ENCODE measurements at places on chromosomes 7 and 10.
A peak's percentile ranks its signal among the peaks of the same experiment; 100 is the strongest.

DNA sequence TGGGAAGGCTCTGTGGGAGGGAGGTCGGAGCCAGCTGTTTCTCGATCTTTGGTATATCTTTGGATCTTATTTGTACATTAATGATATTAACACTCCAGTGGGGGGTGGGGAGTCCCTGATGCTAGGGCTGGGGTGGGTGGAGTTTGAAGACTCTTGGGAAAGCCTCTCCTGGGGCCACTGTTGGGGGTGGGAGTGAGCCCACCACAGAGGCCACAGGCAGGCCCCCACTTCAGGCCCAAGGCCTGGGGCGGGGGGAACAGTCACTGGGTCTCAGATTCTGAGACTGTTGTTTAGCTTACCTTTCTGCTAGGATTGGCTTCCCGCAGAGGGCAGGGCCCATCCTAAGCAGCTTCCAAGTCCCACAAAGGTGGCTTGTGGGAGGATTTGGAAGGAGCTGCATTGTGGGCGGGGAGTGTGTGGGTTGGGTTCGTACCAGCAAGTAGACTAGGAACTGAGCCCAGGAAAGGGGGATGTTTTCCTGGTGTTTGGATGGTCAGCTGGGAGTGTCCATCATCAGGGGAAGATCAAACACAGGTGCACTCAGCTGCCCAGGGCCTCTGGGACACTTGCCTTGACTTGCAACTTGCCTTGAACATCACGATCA, 11.9 kb downstream of the YKT6 start:
- DNase-seq = no peak

- no peak for DNase-seq
Observed at GRCh38 chr7:139823959-139824521, 5.0 kb upstream of the TBXAS1 start.

DNA sequence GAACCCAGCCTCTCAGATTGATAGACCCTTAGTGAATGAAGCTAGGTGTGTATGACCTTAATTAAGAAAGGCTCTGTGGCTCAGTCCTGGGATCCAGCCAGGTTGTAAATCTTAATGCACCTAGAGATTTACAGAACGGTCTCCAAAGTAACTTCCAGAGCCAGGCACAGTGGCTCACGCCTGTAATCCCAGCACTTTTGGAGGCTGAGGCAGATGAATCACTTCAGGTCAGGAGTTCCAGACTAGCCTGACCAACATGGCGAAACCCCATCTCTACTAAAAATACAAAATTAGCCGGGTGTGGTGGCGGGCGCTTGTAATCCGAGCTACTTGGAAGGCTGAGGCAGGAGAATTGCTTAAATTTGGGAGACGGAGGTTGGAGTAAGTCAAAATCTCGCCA, 24.3 kb downstream of the CALHM2 start:
- no peak for DNase-seq

DNA sequence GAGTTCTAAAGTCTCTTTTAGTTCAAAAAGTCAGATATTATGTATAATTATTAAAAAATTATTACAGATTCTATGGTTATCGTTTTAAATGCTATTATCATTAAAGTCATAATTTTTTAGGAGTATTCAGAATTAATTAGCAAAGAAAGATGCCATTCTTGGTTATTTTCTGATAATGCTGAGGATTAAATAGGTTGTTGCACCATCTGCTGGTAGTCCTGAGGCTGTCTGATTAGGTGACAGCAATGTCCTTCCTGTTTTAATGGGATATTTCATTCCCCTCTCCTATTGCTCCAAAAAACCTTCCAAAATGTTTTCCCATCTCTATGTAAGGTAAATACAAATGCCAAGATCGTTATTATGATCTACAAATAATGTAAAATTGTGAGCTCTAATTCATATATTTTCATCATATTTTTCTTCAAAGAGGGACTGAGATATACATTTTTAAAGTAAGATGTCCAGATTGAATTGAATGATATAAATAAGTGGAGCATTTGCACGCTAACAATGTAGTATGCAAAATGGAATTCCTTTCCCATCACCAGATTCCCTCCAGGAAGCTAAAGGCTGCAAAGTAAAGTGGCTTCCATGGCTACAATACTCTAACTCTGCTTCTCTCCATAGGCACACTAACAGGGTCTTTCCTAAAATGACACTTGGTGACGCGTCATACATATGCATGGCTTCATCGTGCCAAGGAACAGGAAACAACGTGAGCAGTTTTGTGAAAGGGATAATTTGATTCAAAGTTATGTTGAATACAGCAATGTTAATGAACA, 58.8 kb upstream of the AKR1E2 start:
- DNase-seq = peak; percentile 40

DNA sequence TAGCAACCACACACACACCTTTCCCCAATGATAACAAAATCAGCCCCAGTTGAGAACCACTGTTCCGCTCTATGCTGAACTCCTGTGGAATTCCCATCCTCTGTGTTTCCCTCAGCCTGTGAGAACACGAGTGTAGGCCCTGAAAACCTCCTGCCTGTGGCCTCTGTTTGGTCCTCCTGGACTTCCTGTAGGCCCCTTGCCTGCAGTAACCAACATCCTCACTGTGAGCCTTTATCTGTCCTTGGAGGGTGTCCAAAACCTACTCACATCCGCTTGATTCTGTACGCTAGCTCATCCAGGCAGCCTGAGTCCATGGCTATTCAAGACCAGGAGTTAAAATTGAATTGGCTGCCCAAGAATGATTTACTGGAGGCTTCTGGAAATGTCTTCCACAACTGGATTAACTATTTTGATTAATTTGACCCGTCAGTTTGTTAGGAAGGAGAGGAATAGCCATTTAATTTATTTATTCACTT, 149.8 kb downstream of the AKR1D1 start:
- no peak for DNase-seq

DNA sequence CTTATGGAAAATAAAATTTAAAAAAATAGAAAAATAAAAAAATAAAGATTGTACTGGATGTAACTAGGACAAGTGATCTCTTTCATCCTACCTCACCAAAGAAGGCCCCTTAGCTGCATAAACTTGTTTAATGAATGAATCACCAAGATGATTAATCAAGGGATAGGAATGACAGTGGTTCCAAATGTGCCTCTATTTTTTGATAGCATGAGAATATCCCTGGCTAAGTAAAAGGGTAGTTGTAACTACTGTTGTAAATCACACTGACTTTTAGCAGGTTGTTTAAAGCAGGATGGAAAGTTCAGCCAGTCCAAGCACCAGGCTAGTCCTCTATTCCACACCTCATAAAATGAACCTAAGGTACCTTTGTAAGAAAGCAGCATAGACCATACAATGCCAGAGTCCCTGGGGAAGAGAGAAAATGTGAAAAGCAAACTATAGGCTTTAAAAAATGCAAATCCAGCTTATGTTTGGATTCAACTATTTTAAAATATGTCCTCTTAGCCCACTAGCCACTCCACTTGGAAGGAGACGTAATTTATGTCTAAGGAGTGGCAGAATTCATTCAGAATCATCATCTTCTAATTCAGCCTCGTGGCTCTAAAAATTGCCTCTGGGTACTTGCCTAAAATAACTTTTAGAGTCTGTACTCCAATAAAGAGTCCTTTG, 126.8 kb downstream of the SKIDA1 start:
- DNase-seq = no peak

GRCh38 chr10:31723106-31723750, 205.4 kb downstream of the ARHGAP12 start:
- no peak for DNase-seq

DNA sequence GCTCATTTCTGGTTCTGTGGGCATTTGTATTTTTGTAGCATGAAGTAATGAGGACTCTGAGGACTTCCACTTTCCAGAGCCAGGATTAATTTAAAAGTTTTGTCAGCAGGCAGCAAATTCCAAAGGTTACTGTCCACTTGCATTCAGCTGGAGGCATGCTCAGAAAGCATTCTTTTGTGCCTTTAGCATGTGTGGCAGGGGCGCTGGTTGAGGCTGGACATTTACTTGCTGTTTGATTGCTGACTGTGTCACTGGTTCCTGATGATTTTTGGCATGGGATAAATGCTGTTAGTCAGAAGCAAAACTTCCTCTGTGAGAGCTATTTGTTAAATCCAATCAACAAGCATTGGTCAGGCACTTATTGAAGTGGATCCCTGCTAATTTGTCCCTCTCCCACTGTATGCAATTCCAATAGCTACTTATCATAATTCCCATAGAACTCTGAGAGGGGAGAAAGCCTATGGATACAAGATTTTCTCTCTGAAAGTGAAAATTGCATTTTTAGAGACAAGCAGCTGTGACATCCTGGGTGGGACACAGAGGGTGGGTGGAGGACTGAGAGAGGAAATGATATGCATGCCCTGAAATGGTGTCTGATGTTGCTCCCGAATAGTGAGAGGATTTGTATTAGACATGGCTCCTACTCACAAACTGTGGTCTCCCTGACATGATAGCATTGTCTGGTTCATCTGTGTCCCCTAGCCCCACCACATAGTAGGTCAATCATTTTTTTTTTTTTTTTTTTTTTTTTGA, 161.2 kb upstream of the WDR11 start:
- DNase-seq = no peak

GRCh38 chr10:72035252-72035887, 53.0 kb downstream of the SPOCK2 start:
- no peak for DNase-seq

DNA sequence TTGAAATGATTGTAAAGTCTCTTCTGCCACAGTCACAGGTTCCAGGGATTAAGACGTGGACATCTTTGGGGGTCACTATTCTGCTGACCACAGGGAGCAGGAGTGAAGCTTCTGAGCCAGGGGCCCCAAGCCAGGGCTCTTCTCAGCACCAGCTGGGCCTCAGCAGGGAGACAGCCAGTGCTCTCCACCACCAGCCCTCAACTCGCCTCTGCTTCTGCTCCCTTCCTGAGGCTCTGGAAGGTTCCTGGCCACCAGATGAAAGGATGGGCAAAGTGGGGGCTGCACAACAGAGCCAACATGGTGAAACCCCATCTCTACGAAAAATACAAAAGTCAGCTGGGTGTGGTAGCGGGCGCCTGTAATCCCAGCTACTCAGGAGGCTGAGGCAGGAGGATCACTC, 11.2 kb upstream of the CRYGN start:
- DNase-seq = no peak

DNA sequence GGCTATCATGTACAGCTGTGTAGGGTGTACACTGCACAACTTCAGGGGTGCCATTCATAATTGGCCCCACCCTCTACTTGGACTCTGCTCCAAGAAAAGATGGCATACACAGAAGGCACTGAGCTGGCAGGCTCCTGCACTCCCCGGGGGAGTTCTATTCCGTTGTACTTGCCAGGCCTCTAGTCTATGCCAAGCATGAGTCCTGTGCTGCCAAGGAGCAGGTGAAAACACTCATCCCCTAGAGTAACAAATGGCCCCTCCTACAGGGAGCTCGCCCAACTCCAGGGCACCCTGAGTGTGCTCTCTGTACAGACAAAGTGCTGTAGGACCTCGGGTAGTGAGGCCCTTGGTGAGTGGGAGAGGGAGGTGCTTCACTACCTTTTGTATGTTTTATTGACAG, 127.2 kb downstream of the SLIT1 start:
- no peak for DNase-seq

GRCh38 chr10:17747883-17748550, 4.0 kb upstream of the TMEM236 start:
- no peak for DNase-seq

GRCh38 chr7:108418946-108419345, 37.3 kb downstream of the NRCAM start:
- no peak for DNase-seq

GRCh38 chr7:117203205-117203604, 119.7 kb downstream of the WNT2 start:
- DNase-seq = no peak

- DNase-seq = no peak
Observed at GRCh38 chr10:2893158-2893845, 174.0 kb upstream of the PFKP start.

DNA sequence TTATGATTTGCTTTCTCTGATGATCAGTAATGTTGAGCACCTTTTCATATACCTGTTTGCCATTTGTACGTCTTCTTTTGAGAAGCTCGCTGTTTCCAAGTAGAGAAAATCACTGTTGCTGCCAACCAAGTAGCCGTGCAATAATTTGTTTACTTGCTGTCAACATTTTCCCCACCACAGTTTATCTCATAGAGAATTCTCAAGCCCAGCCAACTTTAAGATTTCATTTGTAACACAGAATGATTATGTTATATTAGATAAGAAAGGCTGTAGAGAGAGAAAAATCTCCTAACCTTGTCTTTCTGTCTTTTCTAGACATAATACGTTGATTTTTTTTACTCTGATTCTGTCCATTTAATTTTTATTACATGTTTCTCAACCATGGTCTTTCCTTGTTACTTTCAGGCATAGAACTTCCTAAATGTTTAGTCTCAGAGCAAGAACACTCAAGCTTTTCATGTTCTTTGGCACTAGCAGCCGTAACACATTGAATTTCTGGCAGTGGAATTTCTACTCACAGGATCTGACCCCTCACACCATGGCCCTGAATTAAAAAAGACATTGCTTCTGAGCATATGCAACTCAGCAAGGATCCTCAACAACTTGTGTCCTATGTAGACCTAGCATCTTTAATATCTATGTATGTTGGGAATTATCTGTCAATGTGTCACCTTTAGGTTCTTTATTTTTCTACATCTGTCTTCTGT, 23.1 kb downstream of the RPA3 start:
- DNase-seq = no peak

DNA sequence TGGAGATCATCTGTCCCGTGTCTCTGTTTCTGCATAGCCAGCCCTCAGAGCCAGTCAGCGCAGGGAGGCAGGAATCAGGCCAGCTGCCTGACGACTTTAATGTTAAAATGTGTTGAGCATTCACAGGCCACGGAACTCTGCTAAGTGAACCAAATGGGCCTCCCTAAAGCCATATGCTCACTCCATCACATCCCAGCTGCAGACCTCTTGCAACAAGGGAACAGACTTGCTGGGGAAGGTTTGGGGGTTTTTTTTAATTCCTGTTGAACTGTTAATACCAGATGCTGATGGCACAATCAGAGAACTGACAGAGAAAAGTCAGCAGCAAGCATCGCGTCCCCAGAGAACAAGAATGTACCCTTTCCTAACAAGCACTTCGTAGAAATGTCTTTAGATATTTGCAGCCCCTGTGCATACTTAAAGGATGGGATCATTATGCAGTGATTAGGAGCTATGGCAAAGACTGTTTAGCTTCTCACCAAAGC, 900.4 kb upstream of the AUTS2 start:
- no peak for DNase-seq

DNA sequence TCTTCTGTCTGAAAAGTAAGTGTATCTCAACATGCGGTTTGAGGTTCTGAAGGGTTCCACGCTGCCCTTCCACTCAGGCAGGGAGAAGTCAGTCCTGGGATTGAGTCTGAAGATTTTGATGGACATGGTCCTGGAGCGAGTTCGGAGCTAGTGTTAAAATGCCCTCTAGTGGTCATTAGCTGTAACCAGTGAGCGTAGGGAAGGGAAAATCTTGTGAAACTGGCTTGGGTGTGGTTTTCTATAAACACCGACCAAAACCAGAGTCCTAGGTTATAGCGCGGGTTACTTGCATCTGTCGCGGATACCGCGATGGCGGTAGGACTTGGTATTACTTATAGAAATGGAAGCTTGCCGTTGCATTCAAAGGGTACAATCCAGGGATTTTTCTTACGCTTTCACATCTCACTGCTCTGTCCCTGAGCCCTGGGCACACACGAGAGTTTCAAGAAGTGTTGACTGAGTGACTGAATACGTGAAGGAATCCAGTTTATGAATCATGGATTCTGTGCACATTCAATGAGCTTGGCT, 348.2 kb upstream of the C7orf33 start:
- peak; percentile 72 for DNase-seq

GRCh38 chr10:127041552-127041951, 136.3 kb downstream of the DOCK1 start:
- DNase-seq = no peak

GRCh38 chr7:46291601-46292150, 370.6 kb upstream of the IGFBP3 start:
- DNase-seq = no peak

- no peak for DNase-seq
Observed at GRCh38 chr10:34013235-34013634, 678.8 kb upstream of the NRP1 start.
